Right renal cortex interstitium (tissue), 3 donors: ENCODE measurements at places on chromosomes 5 and 9. TPM values are rescaled to one million over a fixed set of nuclear protein-coding genes. Genes with fewer than 3 reads are reported as not detected.

Gene C5orf58
- polyA plus RNA-seq: 0.11 TPM

Gene ADGRD2
- 0.17 TPM for polyA plus RNA-seq

Gene SRP19
- 93.6 TPM for polyA plus RNA-seq

Gene TAF1L
- polyA plus RNA-seq: 0.10 TPM

Gene BHMT
- 445 TPM for polyA plus RNA-seq

Gene F2RL1
- 38.2 TPM for polyA plus RNA-seq

Gene TEX48
- polyA plus RNA-seq: not detected

Gene ACSL6
- polyA plus RNA-seq: 2.2 TPM

Gene FAM221B
- polyA plus RNA-seq: 0.11 TPM

Gene PCDHA5
- 0.04 TPM for polyA plus RNA-seq

Gene CCL21
- polyA plus RNA-seq: 16.5 TPM

Gene LHX3
- polyA plus RNA-seq: not detected
